Fibroblast of mammary gland (primary cell): ENCODE measurements at places on chromosomes 1 and 21.

- DNase-seq = no peak
These were observed 6.2 kb downstream of the SH2D5 start for GRCh38 chr1:20726118-20726911.

DNA sequence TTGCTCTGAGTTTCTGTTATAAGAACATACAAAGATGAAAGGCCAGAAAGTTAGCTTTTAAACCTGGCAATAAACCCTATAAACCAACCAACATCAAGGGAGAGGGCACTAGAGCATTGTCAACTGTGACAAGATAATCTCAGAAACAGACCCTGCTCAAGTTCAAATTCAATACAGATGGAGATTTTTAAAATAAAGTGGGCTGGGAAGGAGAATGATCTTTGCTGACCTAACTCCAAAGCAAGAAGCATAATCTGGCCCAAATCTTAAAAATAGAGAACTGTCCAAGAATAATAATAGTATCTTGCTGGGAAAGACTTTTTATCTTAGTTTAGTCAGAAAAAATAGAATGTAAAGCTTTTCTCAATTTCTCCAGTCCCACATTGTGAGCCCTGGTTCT is 485.5 kb downstream of the DISC1 start:
- DNase-seq = no peak

DNA sequence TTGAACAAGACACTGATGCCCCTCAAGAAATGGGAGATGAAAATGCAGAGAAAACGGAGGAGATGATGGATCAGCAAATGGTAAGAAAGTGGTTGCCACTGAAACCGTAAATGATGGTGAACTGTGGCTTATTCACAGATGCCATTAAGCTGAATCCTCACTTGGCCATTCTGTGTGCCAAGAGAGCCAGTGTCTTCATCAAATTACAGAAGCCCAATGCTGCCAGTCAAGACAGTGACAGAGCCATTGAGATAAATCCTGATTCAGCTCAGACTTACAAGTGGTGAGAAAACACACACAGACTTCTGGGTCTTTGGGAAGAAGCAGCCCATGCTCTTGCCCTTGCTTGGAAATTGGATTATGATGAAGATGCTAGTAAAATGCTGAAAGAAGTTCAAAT is 52.5 kb downstream of the NBPF6 start:
- DNase-seq = peak; percentile 61

- no peak for DNase-seq
These were observed 1013.9 kb downstream of the KCNT2 start for GRCh38 chr1:195594322-195594721.

- DNase-seq = no peak
These were observed 61.1 kb downstream of the FHAD1 start for GRCh38 chr1:15308135-15308534.

- DNase-seq = no peak
These were observed 53.9 kb upstream of the TTC34 start for GRCh38 chr1:2855206-2856065.

GRCh38 chr1:117284399-117285215 is 73.9 kb upstream of the VTCN1 start:
- DNase-seq = peak; percentile 73
